ENCODE measurements at places on chromosomes 4 and X.
A peak's percentile ranks its signal among the peaks of the same experiment; 100 is the strongest.

DNA sequence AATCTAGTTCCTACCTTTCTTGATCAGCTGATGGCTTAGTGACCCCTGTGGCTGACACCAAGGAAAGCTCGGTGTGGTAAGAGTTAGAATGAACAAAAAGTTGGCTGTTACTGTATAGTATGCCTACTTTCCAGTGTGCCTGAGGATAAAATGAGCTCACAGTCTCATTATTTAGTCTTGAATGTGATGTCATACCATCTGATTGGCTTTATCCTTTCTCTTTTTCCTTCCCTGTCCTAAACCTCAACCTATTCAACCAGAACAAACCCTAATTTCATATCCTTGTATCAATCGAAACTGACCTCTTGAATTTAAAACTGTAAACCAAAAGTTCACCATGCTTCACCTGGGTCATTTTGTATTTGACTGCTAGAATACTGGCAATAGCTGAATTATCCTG is 156.4 kb downstream of the PPARGC1A start:
- H3K4me3 ChIP-seq, result no peak overlapping the region
- no peak overlapping the region for H3K27ac ChIP-seq
- DNase-seq, result no peak
- H3K4me1 ChIP-seq, result no peaks in the 10 kb centered on the region

GRCh38 chrX:119512146-119512800 is 44.0 kb downstream of the SLC25A5 start:
- H3K4me1 ChIP-seq, result no peaks in the 10 kb centered on the region
- no peaks in the 10 kb centered on the region for H3K27me3 ChIP-seq
- no peak overlapping the region for H3K27ac ChIP-seq
- H3K36me3 ChIP-seq, result no peaks in the 10 kb centered on the region
- no peak for DNase-seq
- H3K4me3 ChIP-seq, result no peak overlapping the region

DNA sequence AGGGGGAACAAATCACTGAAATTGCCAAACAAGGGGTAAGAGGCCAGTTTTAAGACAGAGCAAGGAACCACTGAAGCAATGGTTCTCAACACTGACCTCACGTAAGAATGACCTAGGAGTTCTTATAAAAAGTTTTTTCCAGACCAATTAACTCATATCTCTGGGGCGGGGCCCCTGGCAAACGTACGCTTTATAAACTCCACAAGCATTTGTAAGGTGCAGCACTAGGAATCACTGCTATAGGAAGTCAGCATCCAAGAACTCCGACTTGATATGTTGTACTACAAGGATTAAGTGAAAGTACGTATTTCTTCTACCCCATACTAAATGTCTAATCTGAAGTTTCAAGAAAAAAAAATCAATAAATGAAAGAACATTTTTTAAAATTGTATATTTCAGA is 269.9 kb downstream of the RCHY1 start:
- H3K36me3 ChIP-seq, result no peaks in the 10 kb centered on the region
- no peak overlapping the region for H3K27ac ChIP-seq
- H3K4me1 ChIP-seq, result no peaks in the 10 kb centered on the region

GRCh38 chr4:2852481-2852921 is 8.9 kb downstream of the ADD1 start:
- peaks cover 16% of the 10 kb centered on the region for H3K36me3 ChIP-seq
- peaks cover 78% of the 10 kb centered on the region for H3K4me1 ChIP-seq
- DNase-seq, result peak; percentile 41
- H3K27me3 ChIP-seq, result no peaks in the 10 kb centered on the region

DNA sequence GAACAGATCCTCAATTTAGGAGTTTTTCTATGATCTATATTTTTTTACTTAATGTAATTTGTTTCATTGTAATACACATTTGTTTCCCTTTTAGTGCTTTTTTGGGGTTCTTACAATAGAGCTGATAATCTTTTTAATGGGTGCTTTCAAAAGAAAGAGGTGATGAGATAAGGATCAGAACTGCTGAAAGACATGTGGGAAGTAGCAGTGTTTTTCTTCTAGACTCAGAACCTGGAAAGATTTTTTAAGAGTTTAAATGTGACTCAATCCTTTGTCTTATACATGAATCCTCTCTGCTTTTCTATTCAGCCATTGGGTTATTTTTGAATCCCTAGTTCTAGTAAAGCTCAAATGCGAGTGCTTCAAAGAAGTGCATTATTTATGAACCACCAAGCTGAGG is 25.6 kb downstream of the UCHL1 start:
- no peaks in the 10 kb centered on the region for H3K4me1 ChIP-seq
- no peak overlapping the region for H3K27ac ChIP-seq
- no peak overlapping the region for H3K4me3 ChIP-seq
- no peaks in the 10 kb centered on the region for H3K27me3 ChIP-seq

GRCh38 chr4:159269116-159269515 is 166.2 kb downstream of the RAPGEF2 start:
- H3K27ac ChIP-seq, result no peak overlapping the region
- H3K4me1 ChIP-seq, result no peaks in the 10 kb centered on the region
- H3K36me3 ChIP-seq, result no peaks in the 10 kb centered on the region
- H3K4me3 ChIP-seq, result no peak overlapping the region
- H3K27me3 ChIP-seq, result no peaks in the 10 kb centered on the region

GRCh38 chrX:39874202-39874816 is 223.4 kb downstream of the BCOR start:
- no peaks in the 10 kb centered on the region for H3K27me3 ChIP-seq
- H3K27ac ChIP-seq, result no peak overlapping the region
- H3K4me3 ChIP-seq, result no peak overlapping the region
- H3K4me1 ChIP-seq, result peaks cover 20% of the 10 kb centered on the region
- no peaks in the 10 kb centered on the region for H3K36me3 ChIP-seq

- peaks cover 4% of the 10 kb centered on the region for H3K4me1 ChIP-seq
- no peak for DNase-seq
- no peaks in the 10 kb centered on the region for H3K36me3 ChIP-seq
- H3K27me3 ChIP-seq, result no peaks in the 10 kb centered on the region
These were observed 459.7 kb downstream of the MID1IP1 start for GRCh38 chrX:39260965-39261364.

DNA sequence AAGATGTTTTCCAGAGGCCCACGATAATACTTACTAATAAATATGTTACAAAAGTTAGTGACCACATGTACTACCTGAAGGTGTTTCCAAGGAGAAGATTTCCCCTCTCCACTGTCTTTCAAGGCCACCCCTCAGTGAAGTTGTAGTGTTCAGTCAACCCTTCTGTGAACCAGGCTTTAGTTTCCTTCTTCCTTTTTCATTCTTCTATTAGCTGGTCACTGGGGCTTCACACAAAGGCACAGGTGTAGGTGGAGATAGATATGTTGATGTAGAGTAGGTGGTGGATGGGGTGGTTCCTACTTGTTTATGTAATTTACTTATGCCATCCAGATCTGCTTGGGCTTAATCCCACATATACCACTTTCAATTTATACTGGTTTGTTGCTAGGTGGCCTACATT is 43.3 kb upstream of the ADAM29 start:
- H3K36me3 ChIP-seq, result no peaks in the 10 kb centered on the region
- no peaks in the 10 kb centered on the region for H3K4me1 ChIP-seq
- H3K4me3 ChIP-seq, result no peak overlapping the region
- no peak overlapping the region for H3K27ac ChIP-seq
- H3K27me3 ChIP-seq, result no peaks in the 10 kb centered on the region

DNA sequence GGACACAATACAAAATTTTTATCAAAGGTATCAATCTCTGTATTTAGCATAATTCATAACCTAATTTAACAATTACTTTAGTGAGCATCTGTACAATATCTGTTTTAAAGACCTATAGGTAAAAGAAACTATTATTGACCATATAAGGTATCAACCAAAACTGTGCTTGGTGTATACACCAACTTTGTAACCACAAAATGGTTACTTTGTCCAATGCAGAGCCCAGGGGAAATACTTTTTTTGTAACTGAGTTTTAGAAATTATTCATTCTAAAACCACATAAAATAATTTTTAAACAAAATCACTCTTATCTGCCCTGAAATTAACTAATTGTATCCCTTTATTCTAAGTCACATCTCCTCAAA is 5.0 kb downstream of the CXXC4 start:
- H3K4me1 ChIP-seq, result peaks cover 9% of the 10 kb centered on the region
- H3K27me3 ChIP-seq, result no peaks in the 10 kb centered on the region
- DNase-seq, result no peak
- no peak overlapping the region for H3K27ac ChIP-seq
- H3K36me3 ChIP-seq, result no peaks in the 10 kb centered on the region
- no peak overlapping the region for H3K4me3 ChIP-seq

GRCh38 chr4:76384052-76384451 is 36.9 kb downstream of the CCDC158 start:
- H3K4me1 ChIP-seq, result no peaks in the 10 kb centered on the region
- no peak overlapping the region for H3K4me3 ChIP-seq
- H3K27me3 ChIP-seq, result no peaks in the 10 kb centered on the region
- DNase-seq, result no peak

Data from CD8-positive, alpha-beta memory T cell (primary cell).